ENCODE measurements at places on chromosomes 2 and 18. TPM values are rescaled to one million over a fixed set of nuclear protein-coding genes. Genes with fewer than 3 reads are reported as not detected.

AOX1 gene
- total RNA-seq: 29.0 TPM

EIF5B gene
- total RNA-seq: 28.7 TPM

MRPL44 gene
- total RNA-seq: 36.3 TPM

NCKAP1 gene
- 73.5 TPM for total RNA-seq

CTLA4 gene
- not detected for total RNA-seq

EVX2 gene
- not detected for total RNA-seq

CD8B2 gene
- 0.35 TPM for total RNA-seq

FAP gene
- total RNA-seq: 2.3 TPM

ARL5A gene
- 69.2 TPM for total RNA-seq

DNA sequence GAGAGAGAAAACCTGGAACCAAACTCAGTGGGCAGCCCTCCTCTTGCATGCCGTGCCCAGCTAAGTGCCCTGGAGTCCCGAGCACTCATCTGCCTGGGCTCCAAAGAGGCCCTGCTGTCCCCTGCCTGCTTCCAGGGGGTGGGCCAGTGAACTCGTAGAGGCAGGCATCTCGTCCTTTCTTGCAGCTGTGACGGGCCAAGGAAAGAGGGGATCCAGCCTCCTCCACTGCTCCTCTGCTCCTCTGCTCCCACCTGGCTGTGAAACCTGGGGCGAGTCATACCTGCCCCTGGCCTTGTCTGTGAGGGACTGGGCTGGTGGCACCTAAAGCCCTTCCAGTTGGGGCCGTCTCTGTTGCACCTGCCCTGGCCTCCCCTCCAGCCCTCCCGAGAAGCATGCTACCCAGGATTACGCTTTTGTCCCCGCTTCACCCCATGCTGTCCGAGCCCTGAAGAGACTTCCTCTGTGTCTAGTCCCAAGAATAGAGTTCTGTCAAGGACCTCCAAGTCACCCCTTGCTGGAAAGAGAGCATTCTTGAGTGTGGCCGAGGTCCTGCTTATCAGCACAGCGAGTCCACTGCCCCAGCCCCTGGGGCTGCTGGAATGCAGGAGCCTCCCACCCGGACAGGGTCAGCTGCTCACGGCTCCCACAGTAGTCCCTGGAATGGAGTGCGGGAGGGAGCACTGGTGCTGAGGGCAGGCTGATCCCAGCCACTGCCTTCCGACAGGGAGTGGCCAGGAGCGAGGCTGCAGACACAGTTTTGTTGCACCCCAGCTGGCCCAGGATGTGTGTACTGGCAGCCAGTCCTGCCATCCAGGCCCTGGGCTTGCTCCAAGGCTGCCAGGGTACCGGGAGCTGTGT lies 14.3 kb downstream of the KCNK3 start:
- H3K4me3 ChIP-seq: no peak overlapping the region
- DNase-seq: no peak
- no peak overlapping the region for H3K27ac ChIP-seq

- no peaks in the 10 kb centered on the region for H3K4me1 ChIP-seq
- no peak overlapping the region for H3K4me3 ChIP-seq
- no peaks in the 10 kb centered on the region for H3K27me3 ChIP-seq
- no peak overlapping the region for H3K27ac ChIP-seq
- DNase-seq: no peak
Measured at GRCh38 chr2:148058641-148059040, 37.8 kb downstream of the MBD5 start.

GRCh38 chr2:101766871-101767739 lies 69.6 kb downstream of the MAP4K4 start:
- H3K4me3 ChIP-seq: no peak overlapping the region
- DNase-seq: no peak
- peak overlapping the region; percentile 45 for H3K27ac ChIP-seq
- H3K27me3 ChIP-seq: no peaks in the 10 kb centered on the region

DNA sequence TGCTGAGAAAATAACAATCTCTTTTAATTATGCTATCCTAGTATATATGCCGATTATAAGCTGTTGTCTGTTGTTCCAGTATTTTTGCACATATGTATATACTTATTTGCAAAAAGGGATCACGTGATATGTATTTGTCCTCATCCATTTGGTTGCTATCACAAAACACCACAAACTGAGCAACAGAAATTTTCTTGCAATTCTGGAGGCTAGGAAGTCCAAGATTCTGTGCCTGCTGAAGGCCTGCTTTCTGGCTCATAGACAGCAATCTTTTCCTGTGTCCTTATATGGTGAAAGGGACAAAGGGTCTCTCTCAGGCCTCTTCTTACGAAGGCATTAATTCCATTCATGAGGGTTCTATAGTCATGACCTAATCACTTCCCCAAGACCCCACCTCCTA lies 186.5 kb downstream of the LPIN1 start:
- no peaks in the 10 kb centered on the region for H3K36me3 ChIP-seq
- no peaks in the 10 kb centered on the region for H3K27me3 ChIP-seq
- no peak overlapping the region for H3K27ac ChIP-seq
- H3K4me1 ChIP-seq: no peaks in the 10 kb centered on the region
- H3K4me3 ChIP-seq: no peak overlapping the region
- no peak for DNase-seq

DNA sequence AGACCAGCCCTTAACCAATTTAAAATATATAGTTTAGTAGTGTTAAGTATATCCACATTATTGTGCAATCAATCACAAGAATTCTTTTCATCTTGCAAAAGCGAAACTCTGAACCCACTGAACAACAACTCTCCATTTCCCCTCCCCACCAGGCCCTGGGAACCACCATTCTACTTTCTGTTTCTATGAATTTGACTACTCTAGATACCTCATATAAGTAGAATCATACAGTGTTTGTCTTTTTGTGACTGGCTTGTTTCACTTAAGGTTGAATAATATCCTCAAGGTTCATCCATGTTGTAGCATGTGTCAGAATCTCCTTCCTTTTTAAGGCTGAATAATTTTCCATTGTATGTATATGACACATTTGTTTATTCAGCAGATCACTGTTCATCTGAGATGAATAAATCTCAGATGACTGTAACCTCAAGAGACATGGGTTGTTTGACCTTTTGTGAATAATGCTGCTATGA lies 8.1 kb upstream of the SOS1 start:
- no peaks in the 10 kb centered on the region for H3K4me1 ChIP-seq
- H3K27ac ChIP-seq: peak overlapping the region; percentile 4
- no peaks in the 10 kb centered on the region for H3K36me3 ChIP-seq
- H3K4me3 ChIP-seq: no peak overlapping the region

- no peaks in the 10 kb centered on the region for H3K27me3 ChIP-seq
- H3K27ac ChIP-seq: no peak overlapping the region
- DNase-seq: no peak
Measured at GRCh38 chr2:64713686-64714085, 60.0 kb upstream of the SERTAD2 start.

DNA sequence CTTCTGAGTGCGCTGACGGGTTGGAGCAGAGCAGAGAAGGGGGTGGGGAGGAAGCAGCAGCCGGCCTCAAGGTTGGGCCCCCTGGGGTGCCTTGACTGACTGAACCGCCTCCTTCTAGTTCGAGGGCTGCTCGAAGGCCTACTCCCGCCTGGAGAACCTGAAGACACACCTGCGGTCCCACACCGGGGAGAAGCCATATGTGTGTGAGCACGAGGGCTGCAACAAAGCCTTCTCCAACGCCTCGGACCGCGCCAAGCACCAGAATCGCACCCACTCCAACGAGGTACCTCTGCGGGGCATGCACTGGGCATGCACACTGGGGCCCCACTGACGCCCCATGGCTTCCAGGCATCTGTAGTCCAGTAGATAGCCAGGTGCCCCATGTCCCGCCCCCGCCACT lies 246.9 kb downstream of the GLI2 start:
- H3K4me1 ChIP-seq: no peaks in the 10 kb centered on the region
- DNase-seq: peak; percentile 22

DNA sequence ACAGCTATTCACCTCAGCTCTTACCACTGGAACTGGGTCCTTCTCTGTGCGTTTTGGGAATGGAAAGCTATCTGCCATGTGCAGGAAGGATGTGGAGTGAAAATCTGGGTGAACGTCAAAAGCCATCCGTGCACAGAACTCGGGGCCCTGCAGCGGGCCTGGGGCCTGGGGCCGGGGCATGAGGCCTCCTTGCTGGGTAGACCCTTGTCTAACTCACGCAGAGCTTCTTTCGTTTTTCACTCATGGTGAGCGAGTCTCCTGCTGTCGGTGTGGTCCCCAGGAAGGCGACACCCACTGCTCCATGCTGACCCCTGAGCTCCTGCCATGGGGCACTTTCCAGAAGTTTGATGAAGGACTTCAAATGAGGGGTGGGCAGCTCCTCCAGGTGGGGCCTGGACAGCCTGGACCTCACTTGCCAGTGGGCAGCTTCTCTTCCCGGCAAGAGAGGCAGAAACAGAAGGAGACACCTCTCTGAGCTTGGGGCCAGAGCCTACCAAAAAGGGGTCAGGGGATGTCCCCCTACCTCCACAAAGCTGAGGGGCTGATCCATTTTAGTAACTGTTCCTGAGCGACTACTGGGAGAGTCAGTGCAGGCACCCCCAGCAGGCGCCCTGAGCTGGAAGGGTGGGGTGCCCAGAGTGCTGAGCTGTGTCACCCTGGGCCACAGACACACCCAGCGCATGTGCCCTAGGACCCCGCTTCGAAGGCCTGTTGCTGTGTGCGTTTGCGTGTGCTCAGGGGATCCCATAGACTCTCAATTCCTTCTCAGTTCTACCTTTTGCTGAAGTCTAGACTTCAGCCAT lies 117.7 kb upstream of the HDAC4 start:
- no peak for DNase-seq
- H3K4me1 ChIP-seq: no peaks in the 10 kb centered on the region
- no peaks in the 10 kb centered on the region for H3K27me3 ChIP-seq
- H3K4me3 ChIP-seq: no peak overlapping the region
- H3K36me3 ChIP-seq: no peaks in the 10 kb centered on the region

DNA sequence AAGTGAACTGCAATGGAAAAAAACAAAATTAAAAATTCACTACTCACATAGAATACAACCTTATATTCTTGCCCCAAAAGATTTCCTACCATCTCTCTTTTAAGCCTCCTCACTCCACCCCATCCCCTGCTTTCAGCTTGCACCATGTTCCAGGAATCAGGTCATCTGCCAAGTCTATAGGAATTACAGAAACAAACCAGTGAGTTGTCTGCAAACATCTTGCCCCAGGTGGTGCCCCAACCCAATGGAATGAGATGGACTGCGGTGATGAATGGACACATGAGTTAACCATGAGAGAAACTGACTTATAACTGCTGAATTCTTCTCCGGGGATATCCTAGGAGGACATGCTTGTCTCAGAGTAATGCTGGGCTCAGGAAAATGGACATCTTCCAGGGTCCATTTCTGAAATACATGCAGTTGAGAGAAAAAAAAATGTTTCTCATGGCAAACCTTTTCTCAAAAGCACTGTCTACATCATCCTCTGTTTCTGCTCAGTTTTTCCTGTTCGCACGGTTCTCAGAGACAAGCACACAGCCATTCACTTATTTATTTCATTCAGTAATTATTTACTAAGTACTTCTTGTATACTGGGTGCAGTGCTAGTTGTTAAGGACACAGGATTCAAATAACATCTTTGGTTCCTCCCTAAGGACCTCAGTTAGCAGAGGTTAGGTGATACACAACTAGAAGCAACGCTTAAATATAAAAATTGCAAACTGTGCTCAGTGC lies 350.0 kb downstream of the RND3 start:
- H3K4me3 ChIP-seq: no peak overlapping the region
- H3K4me1 ChIP-seq: no peaks in the 10 kb centered on the region
- no peaks in the 10 kb centered on the region for H3K27me3 ChIP-seq
- no peaks in the 10 kb centered on the region for H3K36me3 ChIP-seq
- no peak for DNase-seq
- no peak overlapping the region for H3K27ac ChIP-seq

DNA sequence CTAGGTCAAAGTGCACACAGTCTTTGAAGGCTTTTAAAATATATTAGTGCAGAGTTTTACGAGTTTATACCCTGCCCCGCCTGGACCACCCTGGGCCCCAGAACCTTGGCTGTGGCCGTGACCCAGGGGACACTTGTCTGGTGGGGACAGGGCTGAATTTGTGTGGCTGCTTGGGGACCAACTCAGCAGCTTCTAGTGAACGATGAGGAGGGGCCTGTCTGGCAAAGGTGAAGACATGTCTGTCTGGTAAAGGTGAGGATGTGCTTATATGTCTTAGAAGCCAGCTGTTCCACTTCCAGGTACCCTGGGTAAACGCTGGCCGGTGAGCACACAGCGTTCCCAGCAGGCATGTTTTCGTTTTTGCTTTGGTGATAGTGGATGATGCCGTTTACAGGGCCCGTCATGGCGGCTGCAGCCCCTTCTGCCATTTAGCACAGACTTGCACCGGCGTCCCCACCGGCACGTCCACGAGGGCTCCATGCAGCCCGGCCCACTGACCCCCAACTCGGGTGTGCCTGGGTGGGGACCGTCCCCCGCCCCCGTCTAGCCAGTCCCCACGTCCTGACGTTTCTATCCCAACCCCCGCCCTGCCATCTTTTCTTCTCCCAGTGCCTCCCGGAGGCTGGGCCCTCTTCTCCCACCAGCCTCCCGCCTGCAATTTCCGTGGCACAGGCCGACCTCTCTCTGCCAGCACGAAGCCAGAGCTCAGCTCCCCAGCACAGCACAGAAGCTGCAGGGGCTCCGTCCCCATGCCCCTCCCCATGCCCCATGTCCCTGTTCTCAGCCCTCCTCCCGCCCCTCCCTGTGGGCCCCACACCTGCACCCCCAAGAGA lies 67.8 kb downstream of the SLC66A2 start:
- DNase-seq: no peak
- H3K27ac ChIP-seq: no peak overlapping the region
- no peaks in the 10 kb centered on the region for H3K27me3 ChIP-seq

GRCh38 chr2:111707700-111708099 lies 176.3 kb downstream of the ANAPC1 start:
- no peaks in the 10 kb centered on the region for H3K27me3 ChIP-seq
- H3K36me3 ChIP-seq: no peaks in the 10 kb centered on the region
- no peaks in the 10 kb centered on the region for H3K4me1 ChIP-seq
- DNase-seq: no peak
- H3K4me3 ChIP-seq: no peak overlapping the region

DNA sequence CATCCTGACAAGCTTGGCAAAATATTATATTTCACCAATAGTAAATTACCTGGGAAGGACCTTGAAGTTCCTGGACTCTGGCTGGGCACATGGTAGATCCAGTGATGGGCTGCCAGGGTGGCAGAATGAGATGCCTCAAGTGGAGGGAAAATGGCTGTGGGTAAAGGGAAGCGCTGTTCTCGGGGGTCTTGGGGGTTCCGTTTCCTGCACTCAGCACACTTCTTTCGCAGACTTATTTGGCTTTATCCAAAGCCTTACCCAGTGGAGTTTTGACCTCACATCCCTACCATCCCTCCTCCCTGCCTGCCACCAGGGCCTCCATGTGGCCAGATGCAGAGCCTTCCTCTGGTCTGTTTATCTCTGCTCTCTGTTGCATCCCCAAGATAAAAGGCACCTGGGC lies 654.9 kb upstream of the HS6ST1 start:
- H3K36me3 ChIP-seq: no peaks in the 10 kb centered on the region
- H3K27ac ChIP-seq: no peak overlapping the region
- DNase-seq: no peak
